Activated B cell treated with CpG ODN at 0.5 μM for 24 hours (primary cell): ENCODE measurements at places on chromosomes 3 and 15.

DNA sequence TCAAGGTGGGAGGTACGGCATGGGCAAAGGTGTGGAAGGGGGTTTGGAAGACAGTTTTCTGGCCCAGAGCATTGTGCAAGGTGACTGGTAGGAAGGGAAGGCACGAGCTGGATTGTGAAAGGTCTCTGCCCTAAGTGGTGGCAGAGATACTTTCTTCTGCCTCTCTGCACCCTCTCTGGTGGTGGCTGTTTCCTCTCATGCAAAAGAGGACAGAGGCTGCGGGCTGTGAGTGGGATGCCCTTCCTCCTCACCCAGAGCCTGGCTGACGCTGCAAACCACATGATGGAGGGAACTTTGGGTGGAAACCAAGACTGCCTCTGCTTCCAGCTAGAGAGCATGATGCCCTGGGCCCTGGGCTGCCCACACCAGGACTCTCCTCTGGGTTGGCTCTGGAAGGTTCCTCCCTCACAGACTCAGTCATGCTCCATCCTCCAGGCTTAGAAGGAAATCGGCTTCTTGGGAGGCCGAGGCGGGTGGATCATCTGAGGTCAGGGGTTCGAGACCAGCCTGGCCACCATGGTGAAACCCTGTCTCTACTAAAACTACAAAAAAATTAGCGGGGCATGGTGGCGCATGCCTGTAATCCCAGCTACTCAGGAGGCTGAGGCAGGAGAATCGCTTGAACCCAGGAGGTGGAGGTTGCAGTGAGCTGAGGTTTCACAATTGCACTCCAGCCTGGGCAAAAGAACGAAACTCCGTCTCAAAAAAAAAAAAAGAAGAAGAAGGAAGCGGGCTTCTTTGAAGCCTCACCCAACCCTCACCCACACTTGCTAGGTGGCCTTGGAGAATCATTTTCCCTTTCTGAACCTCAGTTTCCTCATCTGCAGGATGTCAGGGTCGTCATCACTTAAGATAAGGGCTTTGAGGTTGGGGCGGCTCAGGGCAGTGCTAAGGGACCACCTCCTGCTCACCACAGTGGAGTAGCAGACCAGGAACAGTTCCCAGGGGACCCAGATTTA, 8.3 kb downstream of the PSTPIP1 start:
- DNase-seq, result no peak

DNA sequence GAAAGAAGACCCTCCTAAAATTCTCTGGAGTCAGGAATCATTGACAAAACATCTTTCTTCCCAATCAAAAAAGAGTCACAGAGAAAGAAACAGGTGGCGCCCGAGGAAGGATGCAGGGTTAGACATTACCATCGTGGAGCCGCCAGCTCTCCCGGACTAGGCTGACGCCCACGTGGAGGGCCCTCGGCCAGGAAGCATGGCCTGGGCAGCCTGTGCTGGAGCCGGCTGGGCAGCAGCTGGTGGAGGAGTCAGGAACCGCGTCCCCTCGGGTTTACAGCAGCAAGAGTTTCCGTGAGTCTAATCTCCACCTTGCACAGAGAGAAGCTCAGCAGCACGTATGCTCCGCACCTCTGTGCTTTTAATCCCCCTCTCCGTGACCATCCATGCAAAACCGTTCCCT, 533.7 kb upstream of the ATP11B start:
- no peak for DNase-seq

GRCh38 chr3:126636436-126636835, 18.5 kb downstream of the TXNRD3 start:
- DNase-seq, result no peak

DNA sequence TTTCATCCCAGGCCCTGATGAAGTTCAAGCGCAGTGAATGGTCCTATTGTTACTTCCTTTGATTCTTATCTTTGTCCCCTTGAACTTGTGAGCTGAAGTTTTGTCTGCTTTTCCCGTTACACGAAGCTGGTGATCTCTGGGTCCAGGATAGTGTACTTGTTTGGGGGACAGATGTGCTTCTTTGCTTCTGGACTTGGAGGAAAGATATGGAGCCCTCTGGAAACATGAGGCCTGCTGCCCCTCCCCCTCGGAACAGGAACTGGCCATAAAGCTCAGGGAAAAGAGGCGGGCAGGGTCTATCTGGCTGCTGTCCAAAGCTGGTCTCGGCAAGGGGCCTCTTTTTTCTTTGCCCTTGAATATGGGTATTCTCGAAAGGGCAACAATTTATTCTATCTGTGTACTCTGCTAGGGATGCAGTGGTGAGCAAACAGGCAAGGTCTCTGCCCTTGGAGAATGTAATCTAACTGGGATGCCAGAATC, 47.6 kb downstream of the IDH2 start:
- DNase-seq, result no peak
